ENCODE measurements at places on chromosomes 6 and 20. TPM values are rescaled to one million over a fixed set of nuclear protein-coding genes. Genes with fewer than 3 reads are reported as not detected.
A peak's percentile ranks its signal among the peaks of the same experiment; 100 is the strongest.

The MTFR2 gene
- 1.8 TPM for polyA plus RNA-seq

- no peak for DNase-seq
These were observed 38.2 kb downstream of the SAMD5 start for GRCh38 chr6:147546501-147547368.

DNA sequence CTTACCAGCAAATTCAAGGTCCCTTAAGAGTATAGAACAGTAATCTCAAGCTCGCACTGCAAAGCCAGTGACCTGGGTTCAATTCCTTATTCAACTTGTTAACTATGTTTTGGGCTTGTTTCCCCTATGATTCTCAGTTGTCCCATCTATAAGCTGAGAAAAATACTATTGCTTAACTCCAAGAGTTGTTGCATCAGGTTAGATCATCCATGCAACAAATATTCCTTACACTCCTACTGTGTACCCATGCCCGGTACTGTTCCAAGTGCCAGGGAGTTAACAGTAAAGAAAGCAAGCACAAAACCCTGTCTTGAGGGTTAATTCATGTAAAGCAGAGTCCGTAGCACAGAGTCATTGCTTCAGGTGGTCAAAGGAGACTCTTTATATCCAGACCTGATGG is 247.3 kb downstream of the MAFB start:
- no peak for DNase-seq

GRCh38 chr20:59827138-59828056 is 106.0 kb downstream of the SYCP2 start:
- DNase-seq = no peak

- DNase-seq = no peak
These were observed 48.9 kb downstream of the NOL4L start for GRCh38 chr20:32535953-32536823.

DNA sequence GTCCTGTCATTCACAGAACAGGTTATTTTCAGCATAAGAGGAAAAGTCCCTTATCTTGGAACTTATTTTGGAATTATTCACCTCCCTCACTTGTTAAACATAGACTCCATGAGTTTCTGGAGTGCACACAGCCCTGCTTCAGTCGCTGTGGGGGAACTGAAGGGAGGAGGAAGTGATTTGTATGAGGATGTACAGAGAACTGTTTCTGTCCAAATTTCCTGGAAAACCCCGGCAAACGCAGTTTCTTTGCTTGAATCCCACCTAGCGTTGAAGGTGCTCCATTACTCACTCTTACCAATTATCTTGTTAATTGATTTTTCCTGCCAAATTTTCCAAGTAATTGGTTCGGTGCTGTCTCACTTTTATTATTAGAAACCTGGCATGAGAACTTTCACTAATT is 78.0 kb upstream of the AGPAT4 start:
- no peak for DNase-seq

The ANKRD60 gene
- not detected for polyA plus RNA-seq

The DYNLT2 gene
- 9.7 TPM for polyA plus RNA-seq

The RHAG gene
- 1.0 TPM for polyA plus RNA-seq

DNA sequence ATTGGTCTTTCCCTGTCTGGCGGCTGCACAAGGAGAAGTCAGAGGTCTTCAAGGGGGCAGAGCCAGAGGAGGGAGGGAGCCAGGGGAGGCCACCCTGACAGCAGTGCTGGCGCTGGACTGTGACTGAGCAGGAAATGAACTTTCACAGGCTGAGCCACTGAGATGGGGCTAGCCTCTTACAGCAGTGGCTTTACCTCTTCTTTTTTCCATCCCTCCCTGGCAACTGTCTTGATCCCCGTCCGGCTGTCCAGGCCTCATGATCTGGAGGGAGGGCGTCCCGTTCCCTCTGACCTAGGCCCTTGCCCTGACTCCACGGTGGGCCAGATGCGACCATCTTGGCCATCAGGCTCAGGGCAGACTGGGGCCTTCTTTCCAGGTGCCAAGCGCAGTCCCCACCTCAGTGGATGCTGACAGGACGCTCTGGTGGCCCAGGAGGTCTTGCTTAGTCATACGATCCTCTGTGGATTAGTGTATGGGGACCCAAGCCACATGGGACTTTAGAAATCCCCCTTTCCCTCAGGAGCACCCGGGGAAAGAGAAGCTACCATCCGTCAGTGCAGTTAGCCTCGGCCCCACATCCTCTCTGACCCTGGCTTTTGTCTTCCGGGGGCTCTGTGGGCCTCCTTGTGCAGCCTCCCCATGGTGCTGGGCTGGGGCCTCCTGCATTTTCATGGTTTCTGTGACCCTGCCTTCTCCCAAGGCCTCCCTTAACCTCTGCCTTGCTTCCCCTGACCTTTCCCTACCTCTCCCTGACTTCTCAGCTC is 57.4 kb upstream of the CCDC167 start:
- DNase-seq = peak; percentile 22

DNA sequence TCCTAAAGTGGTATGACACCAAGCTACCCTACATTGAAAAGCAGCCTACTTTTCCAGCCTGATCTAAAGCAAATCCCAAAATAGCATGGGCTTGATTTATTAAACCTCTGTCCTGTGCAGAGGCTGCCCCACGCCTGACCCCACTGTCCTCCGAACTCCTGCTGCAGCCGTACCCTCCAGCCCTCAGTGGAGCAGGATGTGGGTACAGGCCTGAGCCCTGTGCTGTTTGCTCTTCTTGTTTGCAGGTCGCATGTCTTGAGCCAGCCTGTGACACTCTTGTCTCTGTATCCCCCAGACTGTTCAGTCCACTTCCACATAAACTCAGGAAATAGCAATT is 61.2 kb downstream of the RPP40 start:
- no peak for DNase-seq

DNA sequence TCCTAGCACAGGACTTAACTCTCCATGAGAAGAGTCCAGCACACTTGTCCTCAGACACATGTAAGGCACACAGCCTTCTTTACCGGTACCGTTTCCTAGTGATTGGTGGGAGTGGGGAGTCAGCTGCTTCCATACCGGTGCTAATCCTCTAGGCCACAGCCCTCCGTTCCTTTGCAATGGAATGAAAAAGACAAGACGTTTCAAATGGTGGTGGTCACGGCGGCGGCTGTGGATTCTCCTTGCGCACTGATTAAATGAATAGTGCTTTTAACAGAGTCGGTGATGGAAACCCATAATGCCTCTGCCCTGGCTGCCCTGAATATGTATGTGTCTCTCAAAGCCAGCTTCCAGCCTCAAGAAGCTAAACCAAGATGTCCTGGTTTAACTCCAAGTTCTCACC is 34.8 kb upstream of the GABRR1 start:
- no peak for DNase-seq

DNA sequence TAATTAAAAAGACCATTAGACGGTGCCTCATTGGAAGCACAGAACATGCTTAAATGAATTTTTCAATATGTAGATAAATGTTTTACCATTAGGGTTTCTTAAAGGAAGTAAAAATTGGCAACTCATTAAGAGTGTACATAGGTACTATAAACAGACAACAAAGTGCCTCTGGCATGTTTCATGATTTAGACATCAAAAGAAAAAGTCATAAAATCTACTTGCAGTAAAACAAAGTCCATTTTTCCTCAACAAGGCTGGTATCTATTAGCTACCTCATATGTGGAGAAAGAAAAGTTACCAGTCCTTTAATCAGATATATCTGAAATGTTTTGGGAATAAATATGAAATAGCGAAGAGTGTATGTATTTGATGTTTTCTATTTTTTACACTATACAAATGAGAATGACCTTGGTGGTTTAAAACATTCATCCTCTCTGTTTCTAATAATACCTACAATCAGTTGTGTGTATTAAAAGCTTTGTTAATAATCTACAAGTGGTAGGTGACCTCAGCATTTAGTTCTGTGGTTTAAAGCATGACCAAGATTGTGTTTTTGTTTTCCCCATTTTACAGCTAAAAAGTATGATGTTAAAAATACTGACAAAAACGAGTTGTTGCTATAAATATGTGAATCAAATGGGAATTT is 87.5 kb downstream of the HDGFL1 start:
- DNase-seq = no peak

- DNase-seq = no peak
These were observed 9.5 kb upstream of the DST start for GRCh38 chr6:56652231-56652630.
